BE2C (cell line): ENCODE measurements at places on chromosomes 16 and 17.

- DNase-seq: no peak
These were observed 11.0 kb downstream of the SLC6A4 start for GRCh38 chr17:30224419-30224960.

GRCh38 chr16:23930791-23931190 is 95.0 kb downstream of the PRKCB start:
- DNase-seq: no peak

DNA sequence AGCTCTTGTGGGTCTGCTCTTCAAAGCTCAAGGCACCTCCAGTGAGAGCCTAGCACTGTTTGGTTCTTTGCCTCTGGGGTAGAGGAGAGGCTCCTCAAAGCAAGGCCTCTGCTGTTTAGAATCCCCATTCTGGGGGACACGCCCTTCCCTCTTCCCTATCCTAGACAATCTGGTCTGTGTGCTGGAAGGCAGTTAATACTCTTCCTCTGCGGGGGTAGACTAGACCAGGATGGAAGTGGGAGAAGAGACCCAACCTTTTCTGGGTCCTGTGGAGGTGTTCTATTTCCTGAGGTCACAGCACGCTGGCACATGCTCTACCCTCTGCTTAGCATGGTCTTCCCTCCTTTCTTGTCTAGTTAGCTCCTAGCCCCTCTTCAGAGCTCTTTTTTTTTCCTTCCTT is 7.7 kb downstream of the ERAL1 start:
- no peak for DNase-seq

- no peak for DNase-seq
These were observed 28.7 kb downstream of the SOX8 start for GRCh38 chr16:1010251-1010650.

DNA sequence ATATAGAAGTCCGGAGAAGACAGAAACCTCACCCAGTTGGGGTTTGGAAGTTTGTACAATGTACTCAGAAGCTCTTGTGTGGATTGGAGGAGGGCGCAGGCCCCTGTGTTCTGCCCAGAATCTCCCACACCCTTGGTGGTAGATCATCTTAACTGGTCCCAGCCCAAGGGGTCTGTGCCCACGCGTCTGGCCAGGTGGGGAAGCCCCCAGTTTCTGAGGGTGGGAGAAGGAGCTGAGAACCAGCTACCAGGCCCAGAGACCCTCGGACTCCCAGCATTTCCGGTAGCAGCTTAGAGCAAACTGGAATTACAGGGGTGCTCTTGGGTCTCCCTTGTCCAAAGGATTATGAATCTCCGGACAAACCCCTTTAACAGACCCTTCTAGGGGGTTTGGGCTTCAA is 2.3 kb upstream of the PPP1R9B start:
- DNase-seq: no peak

GRCh38 chr17:71553381-71553780 is 567.4 kb upstream of the SOX9 start:
- no peak for DNase-seq

DNA sequence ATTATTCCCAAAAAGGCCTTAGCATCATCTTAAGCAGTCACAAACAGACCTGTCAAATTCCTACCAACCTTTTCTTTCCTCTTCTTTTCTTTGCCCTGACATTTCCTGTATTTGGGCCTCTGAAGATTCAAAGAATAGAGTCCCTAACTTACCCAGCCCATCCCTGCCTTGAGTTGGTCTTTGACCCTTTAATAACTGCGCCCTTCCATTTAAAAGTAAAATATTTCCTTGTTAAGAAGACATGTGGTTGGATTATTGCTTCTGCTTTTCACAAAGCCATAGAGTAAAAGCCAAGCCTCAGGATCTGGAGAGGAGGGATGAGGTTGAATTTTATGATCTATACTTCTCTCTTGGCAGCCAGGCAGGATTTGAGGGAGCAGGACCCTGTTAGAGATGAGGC is 13.2 kb upstream of the CCL23 start:
- no peak for DNase-seq

DNA sequence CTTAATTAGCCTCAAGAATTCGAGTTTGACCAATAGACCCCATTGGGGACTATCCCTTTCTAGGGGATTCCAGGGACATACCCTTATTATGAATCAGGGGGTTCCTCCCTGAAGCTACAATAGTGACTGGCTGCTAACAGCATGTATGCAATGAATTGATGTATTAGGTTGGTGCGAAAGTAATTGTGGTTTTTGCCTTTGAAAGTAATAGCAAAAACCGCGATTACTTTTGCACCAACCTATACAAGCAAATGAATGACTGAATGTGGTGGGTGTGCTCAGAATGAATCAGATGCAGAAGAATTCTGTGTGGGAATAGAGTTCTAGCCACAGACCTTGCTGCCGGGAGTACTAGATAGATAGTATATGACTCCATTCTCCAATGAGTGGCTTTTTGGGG is 76.7 kb downstream of the HLF start:
- no peak for DNase-seq

DNA sequence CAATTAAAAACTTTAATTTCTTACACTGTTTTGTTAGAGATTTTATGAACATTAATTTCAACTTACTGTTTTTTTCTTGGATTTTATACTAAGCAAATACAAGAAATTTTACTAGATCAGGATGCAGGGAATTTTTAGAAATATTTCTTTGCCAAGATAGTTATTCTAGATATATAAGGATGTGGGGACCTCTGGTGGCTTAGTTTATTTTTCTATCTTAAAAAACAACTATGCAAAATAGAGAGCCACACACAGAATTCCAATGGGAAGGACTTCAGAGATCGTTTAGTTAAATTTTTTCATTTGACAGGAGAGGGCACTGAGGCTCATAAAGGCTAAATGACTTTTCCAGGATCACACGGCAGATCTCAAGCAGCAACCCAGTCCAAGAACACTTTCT is 23.0 kb upstream of the CAPNS2 start:
- peak; percentile 12 for DNase-seq

GRCh38 chr17:50055426-50056216 is at the start of gene ITGA3:
Gene ITGA3, plus strand, starts transcription at chr17:50056110. Its CDS starts 330 bp downstream, at chr17:50056440.
- DNase-seq: peak; percentile 67

GRCh38 chr16:88907768-88908167 is 41.3 kb upstream of the PABPN1L start:
- DNase-seq: no peak

DNA sequence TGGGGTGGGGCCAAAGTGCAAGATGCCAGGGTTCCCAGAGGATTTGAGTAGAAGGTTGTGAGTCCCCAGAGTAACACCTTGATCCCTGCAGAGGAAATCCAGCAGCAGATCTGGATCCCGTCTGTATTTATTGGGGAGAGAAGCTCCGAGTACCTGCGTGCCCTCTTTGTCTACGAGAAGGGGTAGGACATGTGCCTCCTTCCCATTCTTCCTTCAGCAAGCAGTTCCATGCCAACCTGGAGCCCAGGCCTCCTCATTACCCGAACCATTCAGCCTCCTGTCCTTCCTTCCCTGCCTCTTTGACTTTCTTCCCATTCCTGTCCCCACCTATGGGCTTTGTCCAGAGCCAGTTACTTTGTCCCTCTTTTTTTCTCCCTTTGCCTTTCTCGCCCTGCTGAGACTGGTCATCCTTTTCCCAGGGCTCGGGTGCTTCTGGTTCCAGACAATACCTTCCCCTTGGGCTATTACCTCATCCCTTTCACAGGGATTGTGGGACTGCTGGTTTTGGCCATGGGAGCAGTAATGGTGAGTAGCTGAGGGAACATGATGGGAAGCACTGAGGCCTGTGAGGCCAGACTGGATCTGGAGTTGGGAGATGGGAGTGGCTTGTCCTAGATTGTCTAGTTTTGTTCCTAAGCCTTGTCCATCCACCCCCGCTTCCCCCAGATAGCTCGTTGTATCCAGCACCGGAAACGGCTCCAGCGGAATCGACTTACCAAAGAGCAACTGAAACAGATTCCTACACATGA is 2.9 kb downstream of the RNF167 start:
- no peak for DNase-seq

GRCh38 chr16:2429771-2430663 is 770 bp downstream of the CCNF start:
- DNase-seq: peak; percentile 37

DNA sequence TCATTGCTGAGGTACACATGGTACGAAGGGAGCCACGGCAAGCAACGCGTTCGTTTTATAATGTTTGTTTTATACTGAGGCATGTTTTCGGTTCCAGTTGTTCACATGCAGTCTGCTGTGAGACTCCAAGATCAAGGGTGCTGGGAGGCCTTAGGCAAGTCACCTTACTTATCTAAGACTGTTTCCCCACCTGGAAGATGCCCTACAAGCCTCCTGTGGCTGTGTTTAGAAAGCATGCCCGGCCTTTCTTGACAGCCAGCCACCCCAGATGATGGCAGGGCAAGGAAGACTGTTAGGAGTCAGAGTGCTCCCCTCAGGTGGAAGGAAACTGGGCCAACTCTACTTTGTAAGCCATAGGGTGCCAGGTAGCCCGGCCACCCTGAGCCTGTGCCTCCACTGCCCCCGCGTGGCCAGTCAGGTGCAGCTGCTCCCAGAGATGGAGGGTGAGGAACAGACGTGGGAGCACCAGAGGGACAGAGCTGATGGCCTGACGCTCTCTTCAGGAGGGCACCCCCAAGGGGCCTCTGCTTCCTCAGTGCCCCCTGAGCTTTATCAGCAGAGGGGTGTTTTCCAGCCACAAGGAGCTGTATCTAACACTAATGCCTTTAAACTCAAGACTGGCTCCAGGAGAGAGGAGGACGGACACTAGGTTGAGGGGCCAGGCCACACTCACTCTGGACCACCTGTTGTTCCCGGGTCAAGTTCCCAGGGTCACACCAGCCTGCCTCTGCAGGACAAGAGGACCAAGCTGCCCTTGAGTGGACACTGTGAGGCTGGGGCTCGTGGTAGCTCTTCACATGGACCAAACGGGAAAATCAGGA is 5.4 kb downstream of the NAT9 start:
- DNase-seq: peak; percentile 79

DNA sequence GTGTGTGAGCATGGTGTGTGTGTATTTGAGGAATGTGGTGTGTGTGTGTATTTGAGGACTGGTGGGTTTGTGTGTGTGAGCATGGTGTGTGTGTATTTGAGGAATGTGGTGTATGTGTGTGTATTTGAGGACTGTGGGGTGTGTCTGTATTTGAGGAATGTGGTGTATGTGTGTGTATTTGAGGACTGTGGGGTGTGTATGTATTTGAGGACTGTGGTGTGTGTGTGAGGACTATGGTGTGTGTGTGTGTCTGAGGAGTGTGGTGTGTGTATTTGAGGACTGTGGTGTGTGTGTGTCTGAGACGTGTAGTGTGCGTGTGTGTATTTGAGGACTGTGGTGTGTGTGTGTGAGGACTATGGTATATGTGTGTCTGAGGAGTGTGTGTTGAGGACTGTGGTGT is 18.0 kb upstream of the CACNG1 start:
- DNase-seq: no peak

DNA sequence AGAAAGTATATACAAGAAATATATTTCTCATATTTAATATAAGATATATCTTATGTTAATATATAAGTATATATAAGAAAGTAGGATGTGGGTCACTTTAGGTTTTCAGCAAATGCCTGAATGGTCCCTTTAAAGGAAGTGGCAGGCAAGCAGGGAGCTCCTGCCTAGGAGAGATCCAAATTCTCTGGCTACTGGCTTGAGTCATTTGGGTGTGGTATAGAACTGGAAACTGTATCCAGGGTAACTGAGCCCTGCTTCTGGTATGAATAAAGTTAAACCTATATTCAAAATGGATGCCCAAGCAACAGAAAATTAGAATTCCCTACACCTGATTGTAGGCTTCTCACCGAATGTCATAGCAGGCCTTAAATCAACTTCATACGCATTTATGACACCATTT is 144.4 kb downstream of the ZNF18 start:
- DNase-seq: no peak

GRCh38 chr17:58669853-58670252 is 22.0 kb downstream of the TEX14 start:
- no peak for DNase-seq

DNA sequence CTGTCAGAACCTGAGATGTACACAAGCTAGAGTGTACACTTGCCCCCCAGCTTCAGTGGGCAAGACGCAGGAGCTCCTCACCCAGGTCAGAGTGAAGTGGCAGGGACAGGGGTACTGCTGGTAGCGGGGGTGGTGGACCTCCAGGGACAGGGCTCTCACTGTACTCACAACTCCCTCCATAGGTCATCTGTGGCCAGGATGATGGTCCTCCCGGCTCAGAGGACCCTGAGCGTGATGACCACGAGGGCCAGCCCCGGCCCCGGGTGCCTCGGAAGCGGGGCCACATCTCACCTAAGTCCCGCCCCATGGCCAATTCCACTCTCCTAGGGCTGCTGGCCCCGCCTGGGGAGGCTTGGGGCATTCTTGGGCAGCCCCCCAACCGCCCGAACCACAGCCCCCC is 2.7 kb downstream of the NXPH3 start:
- DNase-seq: no peak

GRCh38 chr16:88435437-88436355 is 17.4 kb upstream of the ZFPM1 start:
- no peak for DNase-seq

- DNase-seq: no peak
These were observed 496.8 kb downstream of the XYLT1 start for GRCh38 chr16:16973707-16974591.

DNA sequence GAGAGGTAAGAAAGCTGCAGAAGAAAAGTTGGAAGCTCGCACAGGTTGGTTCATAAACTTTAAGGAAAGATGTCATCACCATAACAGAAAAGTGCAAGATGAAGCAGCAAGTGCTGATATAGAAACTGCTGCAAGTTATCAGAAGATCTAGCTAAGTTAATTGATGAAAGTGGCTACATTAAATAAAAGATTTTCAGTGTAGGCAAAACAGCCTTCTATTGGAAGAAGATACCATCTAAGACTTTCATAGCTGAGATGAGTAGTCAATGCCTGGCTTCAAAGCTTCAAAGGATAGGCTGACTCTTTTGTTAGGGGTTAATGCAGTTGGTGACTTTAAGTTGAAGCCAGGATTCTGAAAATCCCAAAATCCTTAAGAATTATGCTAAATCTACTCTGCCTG is 24.0 kb downstream of the CYLD start:
- DNase-seq: no peak

DNA sequence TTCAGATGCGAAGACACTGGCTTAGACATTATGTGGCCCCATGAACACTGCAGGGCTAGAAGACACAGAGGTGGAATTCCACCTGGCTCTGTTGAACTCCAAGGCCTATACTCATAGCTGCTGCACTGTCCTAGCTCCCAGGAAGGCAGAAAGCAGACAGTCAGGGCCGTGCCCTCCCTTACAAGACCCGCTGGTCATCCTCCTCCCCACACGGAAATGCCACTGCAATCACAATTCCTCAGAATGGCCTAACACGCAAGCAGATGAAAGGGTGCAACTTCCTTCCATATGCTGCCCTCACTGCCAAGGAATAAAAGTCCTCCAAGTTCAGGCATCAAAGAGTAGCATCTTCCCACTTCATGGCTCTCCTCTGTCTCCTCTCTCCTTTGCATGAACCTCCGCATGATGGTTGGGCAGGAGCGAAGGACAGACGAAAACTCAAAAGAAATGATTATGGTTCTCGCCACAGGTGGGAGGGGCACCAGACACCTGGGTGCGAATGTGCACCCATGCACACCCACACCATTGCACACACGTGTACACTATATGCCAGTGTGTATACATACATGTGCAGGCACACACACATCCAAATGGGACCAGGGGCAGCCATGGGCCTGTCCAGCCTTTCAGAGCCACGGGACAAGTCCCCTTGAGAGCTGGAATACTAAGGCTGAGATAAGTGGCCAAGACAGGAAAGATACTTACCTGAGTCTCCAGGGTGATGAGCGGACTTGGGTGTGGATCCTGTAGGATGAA is 113.3 kb downstream of the XYLT1 start:
- no peak for DNase-seq

- DNase-seq: no peak
These were observed 108.0 kb downstream of the CCDC182 start for GRCh38 chr17:57636985-57637665.
